NCI-H1436 (cell line): ENCODE measurements at places on chromosomes 16 and 17.

DNA sequence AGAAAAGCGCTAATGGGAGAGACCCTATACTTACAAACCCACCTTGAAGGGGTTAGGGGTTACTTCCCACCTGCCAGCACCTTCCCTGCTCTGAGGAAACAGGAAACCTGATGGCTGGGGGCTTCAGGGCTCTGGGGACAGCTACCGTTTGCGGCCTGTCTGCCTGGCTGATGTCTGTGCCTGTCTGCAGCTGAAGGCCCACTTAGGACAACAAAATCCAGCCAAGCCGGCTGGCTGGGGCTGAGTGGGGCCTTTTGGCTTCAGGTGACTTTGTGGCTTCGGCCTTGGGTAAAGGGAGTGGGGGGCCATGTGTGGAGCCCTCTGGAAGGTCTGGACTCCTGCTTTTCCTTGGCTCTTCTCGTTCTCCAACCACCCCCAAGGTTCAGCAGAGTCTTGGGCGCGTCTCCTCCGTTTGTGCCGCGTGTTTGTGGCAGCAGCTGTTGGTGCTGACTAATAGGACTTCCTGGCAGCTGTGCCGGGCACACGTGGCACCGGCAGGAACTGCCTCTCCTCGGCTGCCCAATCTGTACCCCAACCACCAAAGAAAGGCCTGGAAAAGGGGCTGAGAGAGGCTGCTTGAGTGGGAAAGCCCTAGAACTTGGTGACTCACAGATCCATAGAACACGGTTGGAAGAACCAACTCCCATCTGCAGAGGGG is 186.7 kb downstream of the MSI2 start:
- DNase-seq = no peak

- DNase-seq = no peak
Observed at GRCh38 chr16:55406651-55407050, 72.3 kb upstream of the MMP2 start.

DNA sequence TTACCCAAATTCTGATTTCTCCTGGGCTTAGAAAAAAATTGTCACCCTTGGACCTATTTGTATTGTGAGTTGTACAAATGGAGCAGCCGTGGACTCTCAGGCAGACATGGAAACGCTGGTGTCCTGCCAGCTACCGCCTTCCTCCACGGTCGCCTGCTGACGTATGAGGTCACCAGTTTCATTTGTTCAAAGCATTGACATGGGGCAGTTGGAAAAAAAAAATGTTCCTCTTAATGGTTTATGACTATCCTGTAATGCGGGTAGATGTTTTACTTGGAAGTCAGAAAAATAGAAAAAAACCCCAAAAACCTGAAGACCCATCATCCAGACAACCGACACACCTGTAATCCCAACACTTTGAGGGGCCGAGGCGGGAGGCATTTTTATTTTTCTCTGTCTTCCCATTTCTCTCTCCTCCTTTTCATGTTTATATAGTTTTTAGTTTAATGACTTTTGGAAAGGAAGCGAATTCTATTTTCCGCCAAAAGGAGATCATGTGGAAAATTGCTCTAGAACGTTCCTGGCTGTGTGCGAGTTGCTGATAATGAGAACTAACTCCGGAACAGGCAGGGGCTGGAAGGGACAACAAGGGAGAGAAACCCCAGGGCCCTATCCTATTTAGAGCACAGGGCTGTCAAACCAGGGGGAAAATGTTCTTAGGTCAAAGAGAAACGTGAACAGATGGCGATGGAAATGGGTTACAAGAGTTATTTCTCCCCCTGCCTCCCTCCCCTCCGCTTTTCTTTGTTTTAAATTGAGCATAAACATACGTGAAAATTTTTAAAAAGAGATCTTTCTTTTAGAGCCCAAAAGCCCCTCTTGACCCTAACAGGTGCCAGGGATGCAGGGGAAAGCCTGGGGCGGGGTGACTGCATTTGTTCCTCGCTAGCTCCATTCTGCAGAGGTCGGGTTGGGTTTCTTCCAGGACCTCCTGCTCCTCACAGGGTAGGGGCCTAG is 13.7 kb downstream of the DNAH17 start:
- no peak for DNase-seq

DNA sequence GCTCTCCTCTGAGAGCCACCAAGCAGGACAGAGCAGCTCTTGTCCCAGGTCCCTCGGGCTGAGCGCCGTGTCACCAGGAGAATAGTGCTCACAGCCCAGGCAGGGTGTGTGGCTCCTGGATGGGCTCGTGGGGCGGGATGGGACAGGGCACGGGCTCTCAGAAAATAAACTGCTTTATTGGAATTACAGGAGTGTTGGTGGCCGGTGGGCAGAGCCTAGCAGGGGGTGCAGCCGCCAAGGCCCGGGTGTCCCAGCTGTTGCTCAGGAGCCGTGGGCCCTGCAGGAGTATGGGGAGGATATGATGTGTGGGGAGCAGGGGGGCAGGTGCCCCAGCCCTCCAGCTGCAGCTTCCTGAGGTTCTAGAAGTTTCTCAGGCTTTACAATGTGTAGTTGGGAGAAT is 17.1 kb downstream of the TELO2 start:
- no peak for DNase-seq

GRCh38 chr17:29180788-29181160 is 576 bp upstream of the MYO18A start:
- no peak for DNase-seq

GRCh38 chr16:85451641-85452363 is 161.3 kb upstream of the GSE1 start:
- peak; percentile 46 for DNase-seq

DNA sequence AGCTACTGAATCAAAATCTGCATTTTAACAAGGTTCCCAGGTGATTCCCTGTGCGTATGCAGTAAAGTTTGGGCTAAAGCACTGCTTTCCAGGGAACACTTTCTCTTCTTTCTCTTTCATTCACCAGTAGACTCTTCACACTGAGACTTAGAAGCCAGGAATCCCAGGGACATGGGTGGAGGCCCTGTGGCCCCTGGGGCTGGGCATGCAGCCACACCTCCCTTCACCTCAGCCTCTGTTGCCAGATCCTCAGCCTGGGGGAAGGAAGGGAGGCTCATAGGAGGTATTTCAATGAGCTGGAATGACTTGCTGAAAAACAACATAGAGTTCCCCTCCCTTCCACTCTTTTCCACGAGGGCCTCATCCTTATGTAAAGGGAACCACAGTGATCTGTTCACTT is 1.2 kb downstream of the G6PC3 start:
- DNase-seq = no peak

DNA sequence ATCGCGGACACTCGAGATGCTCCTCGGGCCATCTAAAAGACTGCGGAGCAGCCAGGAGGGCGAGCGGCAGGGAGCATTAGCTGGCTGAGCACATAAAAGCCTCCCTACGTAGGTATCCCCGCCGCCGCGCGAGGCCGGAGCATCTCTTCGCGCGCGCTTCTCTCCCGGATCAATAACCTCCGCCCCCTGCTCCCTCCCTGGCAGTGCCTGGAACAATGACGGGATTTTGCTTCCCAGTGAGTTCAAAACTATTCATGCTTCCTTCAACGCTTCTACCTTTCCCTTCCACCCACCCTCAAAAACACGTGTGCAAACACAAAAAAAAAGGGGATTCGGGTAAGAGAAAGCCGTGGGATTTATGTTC is 984 bp downstream of the CENPV start:
- peak; percentile 69 for DNase-seq

- DNase-seq = no peak
Observed at GRCh38 chr17:28948873-28949184, 2.5 kb downstream of the PHF12 start.

DNA sequence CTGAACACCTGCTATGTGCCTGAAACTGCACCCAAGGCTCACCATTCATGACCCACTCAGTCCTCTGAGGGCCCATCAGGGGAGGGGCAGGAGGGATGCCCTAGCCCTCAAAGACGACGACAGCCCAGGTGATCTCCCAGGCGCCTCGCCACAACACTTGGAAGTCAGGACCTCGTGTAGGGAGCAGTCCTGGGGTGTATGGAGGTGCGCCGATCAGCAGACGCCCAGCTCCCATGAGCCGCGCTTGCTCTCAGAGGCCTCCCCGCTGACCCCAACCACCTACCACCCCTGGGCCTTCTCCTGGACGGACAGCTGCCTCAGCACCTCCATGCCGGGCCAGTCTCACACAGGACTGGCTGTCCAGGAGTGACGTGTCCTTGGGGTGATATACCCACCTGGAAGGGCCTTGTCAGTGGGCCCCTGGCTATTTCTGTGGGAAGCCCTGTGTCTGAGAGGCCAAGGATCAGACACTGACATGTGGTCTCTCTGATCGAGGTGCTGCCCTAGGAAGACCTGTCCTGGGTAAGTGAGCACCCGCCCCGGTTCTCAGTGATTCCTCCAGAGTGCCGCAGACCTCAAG is 26.7 kb downstream of the KDM8 start:
- DNase-seq = no peak

DNA sequence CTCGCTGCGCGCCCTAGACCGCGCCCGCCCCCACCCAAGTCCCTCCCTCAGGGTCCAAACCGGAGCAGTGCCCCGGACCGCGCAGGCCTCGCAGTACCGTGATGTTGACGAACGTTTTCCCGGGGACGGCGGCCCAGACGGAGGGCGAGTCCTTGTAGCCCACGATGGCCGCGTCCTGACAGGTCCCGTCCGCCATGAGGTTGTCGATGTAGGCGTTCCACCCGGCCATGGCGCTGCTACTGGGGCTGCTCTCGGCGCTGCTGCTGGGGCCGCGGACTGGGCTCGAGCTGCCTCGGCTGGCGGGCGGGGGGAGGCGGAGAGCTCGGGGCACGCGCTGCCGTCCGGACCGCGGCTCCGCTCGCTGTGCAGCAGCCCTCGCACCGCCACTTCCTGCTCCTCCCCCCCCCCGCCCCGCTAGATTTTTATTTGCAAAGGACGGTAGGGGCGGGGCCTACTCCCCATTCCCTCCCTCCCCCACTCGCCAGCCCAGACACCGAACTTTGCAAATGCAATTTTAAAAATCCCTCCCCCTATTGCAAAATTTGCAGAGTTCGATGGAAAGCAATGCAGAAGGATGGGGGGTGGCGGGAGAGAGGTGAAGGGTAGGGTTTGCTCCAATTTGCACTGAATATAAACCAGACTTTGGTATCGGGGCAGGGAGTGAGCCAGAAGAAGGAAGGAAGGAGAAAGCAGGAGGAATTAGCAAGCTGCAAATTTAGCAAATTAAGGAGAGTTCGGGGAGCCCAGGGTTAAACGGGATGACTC is at the start of gene PFN1:
Gene PFN1, minus strand, starts transcription at position 365 of the 765 bp plus-strand sequence. Its CDS starts 136 bp downstream, at position 229.
- DNase-seq = peak; percentile 85

DNA sequence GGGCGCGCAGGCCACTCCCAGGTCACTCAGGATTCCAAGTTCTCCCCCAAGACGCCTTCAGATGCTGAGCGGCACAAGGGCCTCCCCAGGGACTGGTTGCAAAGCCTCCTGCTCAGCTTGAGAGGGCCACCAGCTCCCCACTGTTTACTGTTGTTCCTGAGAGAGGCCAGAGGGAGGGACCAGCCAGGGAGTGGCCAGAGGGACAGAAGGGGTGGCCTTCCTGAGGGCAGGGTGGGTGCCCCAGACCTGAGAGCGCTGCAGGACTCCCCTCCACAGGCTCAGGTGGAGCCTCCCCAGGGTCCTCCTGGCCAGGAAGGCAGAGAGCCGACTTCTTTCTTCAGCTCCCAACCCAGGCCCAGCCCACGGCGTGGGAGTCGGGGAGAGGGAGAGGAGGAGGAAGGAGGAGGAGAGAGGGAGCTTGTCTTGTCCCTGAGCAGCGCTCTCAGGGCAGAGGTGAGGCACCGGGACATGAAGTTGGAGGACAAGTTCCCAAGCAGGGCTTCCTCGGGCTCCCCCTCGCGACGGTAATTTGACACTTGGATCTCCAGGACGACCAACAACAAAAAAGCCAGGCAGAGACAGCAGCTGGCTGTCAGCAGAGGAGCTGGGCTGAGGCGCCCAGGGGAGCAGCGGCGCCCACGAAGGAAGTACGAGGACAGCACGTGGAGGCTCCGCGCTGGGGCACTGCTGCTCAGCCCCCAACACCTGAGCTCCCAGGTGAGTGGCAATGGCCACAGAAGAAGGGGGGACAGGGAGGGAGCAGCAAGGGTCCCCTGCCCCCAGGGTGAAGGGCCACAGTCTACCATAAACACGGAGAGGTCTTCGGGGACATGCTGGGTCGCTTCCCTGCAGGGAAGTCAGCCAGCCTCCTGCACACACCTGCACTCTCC is 497 bp downstream of the SMIM5 start:
- peak; percentile 87 for DNase-seq

DNA sequence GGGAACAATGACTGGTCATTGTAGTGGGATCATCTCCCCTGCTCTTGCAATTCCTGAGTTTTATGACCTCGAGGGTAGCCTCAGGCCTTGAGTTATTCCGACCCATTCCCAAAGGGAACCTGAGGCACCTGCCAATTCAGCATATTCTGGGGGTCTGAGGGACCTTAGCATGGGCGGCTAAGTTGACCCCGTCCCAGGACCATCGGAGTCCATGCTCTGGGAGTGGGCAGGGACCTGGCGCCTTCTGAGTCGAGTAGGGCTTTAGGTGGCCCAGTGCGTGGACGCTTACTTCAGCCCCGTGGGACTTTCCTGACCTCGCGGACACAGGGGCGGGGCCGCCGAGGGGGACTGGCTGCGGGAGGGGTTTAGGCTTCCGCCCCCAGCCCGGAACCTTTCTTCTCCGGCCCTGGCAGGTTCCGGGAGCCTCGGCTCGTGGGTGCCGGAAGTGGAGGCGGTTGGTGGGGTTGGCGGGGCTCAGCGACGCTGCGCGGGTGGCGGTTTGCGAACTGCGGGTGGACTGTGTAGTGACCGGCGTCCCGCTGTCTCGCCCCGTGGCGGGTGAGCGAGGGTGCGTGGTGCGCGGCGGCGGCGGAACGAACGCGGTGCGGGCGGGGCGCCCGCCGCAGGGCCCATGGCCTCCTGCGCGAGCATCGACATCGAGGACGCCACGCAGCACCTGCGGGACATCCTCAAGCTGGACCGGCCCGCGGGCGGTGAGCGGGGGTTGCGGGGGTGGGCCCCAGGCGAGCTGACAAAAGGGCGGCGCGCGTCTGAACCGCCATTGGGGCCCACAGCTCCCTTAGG is at the start of gene EDC4:
Gene EDC4, plus strand, starts transcription at position 422 of the 804 bp plus-strand sequence. Its CDS starts 210 bp downstream, at position 632.
- peak; percentile 51 for DNase-seq

GRCh38 chr17:67280279-67280678 is 35.3 kb upstream of the HELZ start:
- DNase-seq = no peak

DNA sequence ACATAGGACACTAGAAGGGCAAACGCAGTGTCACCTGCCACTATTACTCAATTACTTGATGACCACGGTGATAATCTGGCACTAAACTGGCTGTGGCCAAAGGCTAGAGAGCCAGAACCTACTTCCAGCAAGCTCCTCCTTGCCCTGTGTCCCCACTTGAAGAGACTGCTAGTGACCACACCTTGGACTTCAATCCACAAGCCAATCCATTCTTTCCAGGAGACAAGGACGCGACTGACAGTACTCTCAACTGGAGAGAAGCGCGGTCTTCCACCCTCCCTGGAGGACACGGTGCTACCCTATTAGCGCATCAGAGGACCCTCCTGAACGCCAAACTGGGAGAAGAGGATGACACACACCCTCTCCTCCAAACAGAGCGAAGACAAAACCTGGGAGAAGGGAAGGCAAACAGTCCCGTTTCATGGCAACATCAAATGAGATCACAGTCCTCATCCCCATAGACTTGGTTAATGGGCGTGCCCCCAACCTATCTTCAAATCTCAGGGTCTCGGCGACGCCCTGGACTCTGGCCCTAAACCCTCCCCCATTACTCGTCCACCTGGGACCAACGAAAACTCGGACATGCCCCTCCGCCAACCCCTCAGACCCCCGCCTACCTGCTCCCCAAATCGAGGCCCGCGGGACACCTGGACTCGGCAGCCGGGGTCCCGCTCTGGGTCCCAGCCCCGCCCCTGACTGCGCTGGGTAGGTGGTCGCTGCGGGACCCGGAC is 508 bp downstream of the FLCN start:
- peak; percentile 27 for DNase-seq

- DNase-seq = no peak
Observed at GRCh38 chr17:45770632-45771270, 13.4 kb upstream of the CRHR1 start.

- DNase-seq = no peak
Observed at GRCh38 chr17:66807182-66807581, 27.7 kb upstream of the CACNG5 start.
